ENCODE measurements at places on chromosomes 1 and 21.

- peak; percentile 1 for DNase-seq
Observed at GRCh38 chr1:98556521-98557158, 104.9 kb upstream of the SNX7 start.

- no peak for DNase-seq
Observed at GRCh38 chr1:25640646-25641328, 24.2 kb downstream of the MAN1C1 start.

- DNase-seq = peak; percentile 50
Observed at GRCh38 chr1:115671176-115671934, 29.6 kb downstream of the VANGL1 start.

DNA sequence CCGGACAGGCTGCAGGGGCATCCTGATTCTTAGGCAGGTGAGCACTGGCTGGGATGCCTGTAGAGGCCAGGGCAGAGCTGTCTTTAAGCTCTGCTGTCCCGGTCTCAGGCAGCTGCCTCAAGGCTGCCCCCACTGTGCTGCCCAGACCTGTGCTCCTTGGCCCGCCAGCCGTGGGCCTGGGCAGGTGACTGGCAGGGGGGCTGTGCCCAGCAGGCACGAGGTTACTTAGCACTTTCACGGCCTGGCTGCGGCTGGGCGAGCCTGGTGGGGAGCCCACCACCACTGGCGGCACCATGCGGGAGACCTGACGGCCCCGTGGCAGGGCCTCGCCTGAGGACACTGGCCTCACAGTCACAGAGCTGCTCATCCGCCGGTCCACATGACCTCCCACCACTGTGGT, 8.2 kb downstream of the CRYBG2 start:
- no peak for DNase-seq

GRCh38 chr1:96565546-96565945, 156.0 kb upstream of the PTBP2 start:
- no peak for DNase-seq

DNA sequence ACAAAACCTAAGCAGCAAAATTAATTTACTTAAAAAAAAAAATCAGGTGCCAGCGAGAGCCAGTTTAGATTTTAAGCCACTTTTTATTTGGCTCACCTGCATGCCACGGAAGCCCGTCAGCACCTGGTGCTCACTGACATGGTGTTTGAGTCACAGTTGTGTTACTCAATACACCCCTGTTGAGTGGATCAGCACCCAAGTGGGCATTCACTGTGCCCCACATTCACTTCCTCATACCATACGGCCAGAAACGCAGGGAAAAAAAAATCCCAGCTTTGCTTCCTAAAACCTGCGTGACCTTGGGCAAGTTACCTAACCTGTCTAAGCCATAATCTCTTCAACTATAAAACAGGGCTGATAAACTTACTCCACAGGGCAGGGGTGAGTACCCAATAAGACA, 42.8 kb upstream of the SIM2 start:
- DNase-seq = no peak

- no peak for DNase-seq
Observed at GRCh38 chr1:89151047-89151446, 24.8 kb downstream of the GBP7 start.

- DNase-seq = no peak
Observed at GRCh38 chr1:220717800-220718640, 27.9 kb downstream of the C1orf115 start.

DNA sequence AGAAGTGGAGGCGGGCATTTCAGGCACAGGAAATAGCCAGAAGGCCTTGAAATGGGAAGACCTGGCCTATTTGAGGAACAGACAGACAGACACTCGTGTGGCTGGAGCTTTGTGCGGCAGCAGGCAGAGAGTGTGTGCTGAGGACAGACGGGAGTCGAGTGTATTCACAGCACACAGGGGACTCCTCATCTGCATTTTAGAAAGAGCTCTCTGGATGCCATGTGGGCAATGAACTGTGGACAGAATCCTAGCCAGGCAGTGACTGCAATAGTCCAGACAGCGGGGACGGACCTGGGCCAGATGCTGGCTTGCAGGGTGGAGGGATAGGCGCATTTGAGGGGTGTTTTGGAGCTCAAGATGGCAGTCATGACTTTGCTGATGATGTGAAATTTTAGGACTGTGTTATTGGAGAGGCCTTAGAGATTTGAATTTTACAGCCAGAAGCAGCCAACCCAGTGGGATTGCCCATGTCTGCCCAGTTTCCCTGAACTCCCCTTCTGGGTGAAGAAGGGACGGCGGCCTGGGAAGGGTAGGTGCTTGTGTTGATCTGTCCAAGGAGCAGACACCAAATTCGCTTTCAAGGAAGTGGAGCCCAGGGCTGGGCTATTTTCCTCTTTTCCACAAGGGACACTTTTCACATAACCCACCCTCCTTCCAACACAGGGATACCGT, 43.7 kb downstream of the CHAF1B start:
- no peak for DNase-seq

DNA sequence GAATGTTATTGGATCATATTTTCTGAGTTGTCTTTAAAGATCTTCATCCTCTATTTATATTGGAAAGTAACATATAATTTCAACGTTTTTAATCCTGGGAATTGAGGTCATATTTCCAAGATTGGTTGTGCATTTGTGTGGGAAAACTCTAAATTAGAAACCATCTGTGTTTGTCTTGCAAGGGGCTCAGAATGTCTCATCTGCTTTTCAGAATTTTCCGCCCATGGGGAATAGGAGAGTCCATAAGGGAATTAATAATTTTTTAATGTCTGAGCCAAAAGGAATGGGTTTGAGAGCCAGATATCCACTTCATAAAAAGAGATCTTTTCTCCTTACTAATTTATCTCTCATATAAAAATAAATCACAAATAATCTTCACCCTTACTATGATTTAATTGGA, 84.8 kb upstream of the MAP1LC3C start:
- no peak for DNase-seq

- DNase-seq = no peak
Observed at GRCh38 chr1:51297401-51298321, 32.7 kb downstream of the TTC39A start.

- DNase-seq = peak; percentile 29
Observed at GRCh38 chr1:99737016-99737415, 29.4 kb downstream of the FRRS1 start.

- no peak for DNase-seq
Observed at GRCh38 chr1:155207806-155208540, at the start of gene THBS3. TSS of gene THBS3 (minus strand) at chr1:155207897. CDS start at chr1:155207876, 21 bp downstream.

GRCh38 chr1:15212216-15212953, 34.6 kb upstream of the FHAD1 start:
- no peak for DNase-seq

GRCh38 chr1:189656628-189657530, 820.8 kb downstream of the BRINP3 start:
- DNase-seq = no peak

DNA sequence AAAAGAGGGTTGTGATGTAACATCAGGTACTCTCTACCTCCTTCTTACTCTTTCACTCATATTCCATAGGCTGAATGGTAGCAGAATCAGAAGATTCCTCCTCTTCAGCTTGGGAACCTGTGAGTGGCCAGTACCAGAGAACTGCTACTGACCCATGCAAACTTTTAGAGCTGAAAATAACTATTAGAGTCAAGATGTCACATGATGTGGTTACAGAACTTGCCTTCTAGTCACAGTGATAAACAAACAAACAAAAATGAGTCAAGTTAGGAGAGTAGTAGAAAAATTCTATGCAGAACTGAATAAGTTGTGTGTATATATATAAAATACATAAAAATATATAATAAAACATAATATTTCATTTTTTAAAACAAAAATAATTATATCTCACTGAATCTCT, 47.6 kb upstream of the RGS1 start:
- DNase-seq = no peak

DNA sequence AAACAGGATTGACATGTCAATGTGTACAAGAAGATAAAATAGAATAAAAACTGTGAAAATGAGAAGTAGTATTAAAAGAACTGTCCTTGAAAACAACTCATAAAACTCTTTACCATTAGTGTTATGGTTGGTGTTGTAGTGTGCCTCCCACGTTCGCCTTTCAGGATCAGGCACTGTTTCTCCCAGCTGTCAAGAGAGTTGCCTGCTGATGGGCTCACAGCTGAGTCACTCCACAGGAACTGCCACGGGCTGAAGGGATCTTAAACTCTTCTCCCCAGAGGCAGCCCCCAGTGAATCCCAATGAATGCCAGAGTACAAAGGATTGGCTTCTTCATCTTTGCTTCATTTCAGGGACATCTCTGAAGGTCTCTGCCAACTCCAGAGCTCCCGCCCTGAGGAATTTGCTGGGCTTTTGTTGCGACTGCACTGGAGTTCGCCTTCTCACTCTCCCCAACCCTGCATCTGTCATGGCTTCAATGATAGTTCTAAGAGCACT, 119.6 kb downstream of the ADGRL2 start:
- DNase-seq = no peak

DNA sequence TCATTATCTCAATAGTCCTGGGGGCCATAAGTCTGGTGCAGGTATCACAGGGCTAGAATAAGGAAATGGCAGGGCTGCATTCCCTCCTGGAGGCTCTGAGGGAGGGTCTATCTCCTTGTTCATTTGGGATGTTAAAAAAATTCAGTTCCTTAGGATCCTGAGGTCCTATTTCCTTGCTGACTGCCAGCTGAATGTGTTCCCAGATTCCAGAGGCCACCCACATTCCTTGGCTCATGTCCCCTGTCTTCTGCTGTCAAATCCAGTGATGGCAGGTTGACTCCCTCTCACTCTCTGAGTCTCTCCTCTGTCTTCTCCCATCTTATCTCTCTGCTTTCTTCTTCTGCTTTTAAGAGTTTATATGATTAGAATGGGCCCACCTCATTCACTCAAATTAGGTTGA, 400.6 kb downstream of the PTPRU start:
- DNase-seq = no peak

- DNase-seq = peak; percentile 85
Observed at GRCh38 chr1:208251911-208252835, 8.0 kb upstream of the PLXNA2 start.

GRCh38 chr1:96634883-96635282, 86.7 kb upstream of the PTBP2 start:
- no peak for DNase-seq

DNA sequence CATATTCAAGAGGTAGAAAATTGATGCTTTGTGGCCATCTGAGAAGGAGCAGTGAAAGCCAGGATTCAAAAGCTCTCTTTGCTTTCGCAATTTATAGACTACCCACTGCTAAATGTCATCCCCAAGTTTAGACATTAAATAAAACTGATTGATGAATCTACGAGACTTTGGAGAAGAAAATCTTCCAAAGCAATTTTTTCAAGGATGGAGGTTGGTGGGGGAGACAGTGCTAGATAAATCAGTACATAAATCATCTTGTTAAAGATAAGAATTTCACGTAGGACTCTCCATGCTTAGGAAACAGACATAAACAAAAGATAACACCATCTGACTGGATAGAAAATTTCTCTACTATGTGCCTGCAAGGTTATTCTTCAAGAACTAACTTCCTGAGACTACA, 147.6 kb upstream of the TIAM1 start:
- DNase-seq = no peak

DNA sequence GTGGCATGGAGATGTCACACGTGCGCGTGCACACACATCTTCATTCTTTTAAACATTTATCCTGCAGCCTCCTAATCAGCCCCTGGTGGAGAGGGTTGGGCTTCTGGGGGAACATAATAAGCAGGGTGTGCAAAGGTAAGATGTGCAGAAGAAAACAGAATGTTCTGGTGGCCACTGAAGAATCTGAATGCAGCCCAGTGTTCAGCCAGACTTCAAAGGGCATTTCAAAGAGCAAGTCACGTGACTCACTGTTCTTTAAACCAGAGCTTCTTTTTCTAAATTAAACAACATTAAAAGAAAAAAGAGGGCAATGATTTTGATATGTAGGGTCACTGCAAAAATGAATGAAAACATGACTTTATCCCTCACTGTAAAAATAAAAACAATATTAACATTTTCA, 89.8 kb downstream of the ABCA4 start:
- DNase-seq = no peak
